Hematopoietic multipotent progenitor cell treated with erythropoietin and hydrocortisone succinate and interleukin-3 and kit ligand, for 17 days (in vitro differentiated cells): ENCODE measurements at places on chromosomes 2 and 18.
A peak's percentile ranks its signal among the peaks of the same experiment; 100 is the strongest.

GRCh38 chr2:101762451-101763171 lies 65.1 kb downstream of the MAP4K4 start:
- DNase-seq, result no peak

GRCh38 chr2:150424406-150424805 lies 63.1 kb downstream of the RND3 start:
- no peak for DNase-seq

DNA sequence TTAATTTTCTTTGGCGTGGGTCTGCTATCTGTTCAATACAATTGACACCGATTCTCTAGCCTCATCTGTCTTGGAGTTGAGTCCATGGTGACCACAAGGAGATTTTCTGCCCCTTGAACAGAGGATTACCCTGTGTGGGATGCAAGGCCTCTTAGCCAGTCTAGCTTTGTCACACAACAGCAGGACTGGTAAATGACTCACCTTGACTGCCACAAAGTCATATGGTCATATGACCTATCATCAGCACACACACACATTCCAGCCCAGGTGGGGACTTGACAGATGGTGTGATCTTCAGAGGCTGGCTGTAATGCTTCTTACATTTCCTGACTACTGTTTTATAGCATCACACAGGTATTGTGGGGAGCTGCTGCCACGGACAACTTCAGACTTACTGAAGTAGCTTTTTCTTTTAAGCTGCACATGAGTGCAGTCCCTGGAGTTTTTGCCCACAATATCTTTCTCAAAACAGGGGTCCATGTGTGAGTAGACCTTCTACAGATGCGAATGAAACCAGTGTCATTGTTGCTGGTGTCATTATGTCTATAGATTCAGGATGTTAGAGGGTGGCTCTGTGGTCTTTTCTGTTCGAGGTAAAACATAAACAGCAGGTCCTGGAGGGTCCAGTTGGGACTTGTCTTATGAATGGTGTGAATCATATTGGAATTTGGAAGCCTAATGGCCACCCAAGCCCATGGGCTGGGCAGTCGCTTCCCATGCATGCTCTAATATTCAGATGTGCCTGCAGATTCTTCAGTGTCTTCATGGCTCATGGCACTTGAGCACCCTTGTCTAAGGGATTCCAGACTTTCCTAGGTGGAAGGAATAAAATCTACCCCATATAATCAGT lies 18.6 kb upstream of the ACOXL start:
- DNase-seq, result no peak

- DNase-seq, result no peak
These were observed 492.3 kb downstream of the XIRP2 start for GRCh38 chr2:167380555-167380954.

DNA sequence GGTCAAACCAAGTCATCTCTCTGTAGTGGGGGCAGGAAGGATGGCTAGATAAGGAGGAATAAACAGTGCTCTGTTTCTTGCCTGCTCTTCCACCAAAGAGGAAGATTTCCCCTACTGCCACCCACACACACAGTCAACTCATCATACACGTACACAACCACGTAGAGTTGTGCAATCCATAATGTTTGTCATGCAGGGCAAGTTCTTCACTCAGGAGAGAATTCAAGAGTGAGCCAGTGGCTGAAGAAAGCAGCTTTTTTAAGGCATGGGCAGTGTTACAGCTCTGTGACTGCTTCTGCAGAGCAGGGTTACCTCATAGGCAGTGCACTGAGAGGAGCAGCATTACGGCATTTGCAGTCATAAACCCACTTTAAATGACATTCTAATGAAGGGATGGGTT lies 283.0 kb downstream of the RND3 start:
- no peak for DNase-seq

GRCh38 chr2:177771191-177771590 lies 301.4 kb downstream of the PDE11A start:
- DNase-seq, result no peak

GRCh38 chr2:240213476-240214421 lies 73.3 kb upstream of the OTOS start:
- no peak for DNase-seq

- no peak for DNase-seq
These were observed 133.5 kb downstream of the GLI2 start for GRCh38 chr2:120869036-120869729.

DNA sequence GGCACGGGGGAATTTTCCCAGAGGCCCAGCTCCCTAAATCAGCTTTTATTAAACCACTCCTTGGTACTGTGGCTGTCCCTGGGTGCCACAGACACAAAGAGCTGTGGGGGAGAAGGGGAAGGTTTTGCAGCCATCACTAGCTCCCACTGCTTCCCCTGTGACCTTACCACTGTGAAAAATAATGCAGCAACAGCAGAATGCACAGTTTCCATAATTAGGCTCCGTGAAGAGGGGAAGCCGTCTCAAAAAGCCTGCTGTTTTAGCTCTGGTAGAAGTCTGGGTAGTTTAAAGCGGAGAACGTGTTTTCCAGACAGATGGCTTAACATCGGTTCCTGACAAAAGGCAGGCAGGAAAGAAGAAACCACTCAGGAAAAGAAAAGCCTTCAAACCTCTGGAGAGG lies 27.5 kb upstream of the CAB39 start:
- DNase-seq, result no peak

GRCh38 chr2:199589306-199589705 lies 131.6 kb upstream of the SATB2 start:
- no peak for DNase-seq

DNA sequence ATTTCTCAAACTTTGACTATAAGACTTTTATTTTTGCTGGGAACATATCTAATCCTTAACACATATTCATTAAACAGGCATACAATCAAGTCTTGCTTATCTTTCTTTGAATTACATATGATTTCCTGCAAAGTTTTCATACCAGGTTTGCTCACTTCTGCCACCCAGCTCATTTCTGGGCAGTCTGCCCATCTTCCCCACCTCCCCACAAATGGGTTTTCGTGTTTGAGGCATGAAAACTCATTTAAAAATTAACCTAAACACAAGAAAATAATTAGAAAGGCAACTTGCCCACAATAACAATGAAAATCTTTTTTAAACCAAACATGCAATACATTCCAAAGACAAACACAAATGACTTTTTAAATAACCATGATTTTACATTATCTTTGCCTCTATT lies 3.4 kb downstream of the CHST9 start:
- no peak for DNase-seq

- no peak for DNase-seq
These were observed 95.9 kb downstream of the ATL2 start for GRCh38 chr2:38281095-38281742.

GRCh38 chr2:26126074-26126473 lies 46.8 kb upstream of the GAREM2 start:
- DNase-seq, result no peak

DNA sequence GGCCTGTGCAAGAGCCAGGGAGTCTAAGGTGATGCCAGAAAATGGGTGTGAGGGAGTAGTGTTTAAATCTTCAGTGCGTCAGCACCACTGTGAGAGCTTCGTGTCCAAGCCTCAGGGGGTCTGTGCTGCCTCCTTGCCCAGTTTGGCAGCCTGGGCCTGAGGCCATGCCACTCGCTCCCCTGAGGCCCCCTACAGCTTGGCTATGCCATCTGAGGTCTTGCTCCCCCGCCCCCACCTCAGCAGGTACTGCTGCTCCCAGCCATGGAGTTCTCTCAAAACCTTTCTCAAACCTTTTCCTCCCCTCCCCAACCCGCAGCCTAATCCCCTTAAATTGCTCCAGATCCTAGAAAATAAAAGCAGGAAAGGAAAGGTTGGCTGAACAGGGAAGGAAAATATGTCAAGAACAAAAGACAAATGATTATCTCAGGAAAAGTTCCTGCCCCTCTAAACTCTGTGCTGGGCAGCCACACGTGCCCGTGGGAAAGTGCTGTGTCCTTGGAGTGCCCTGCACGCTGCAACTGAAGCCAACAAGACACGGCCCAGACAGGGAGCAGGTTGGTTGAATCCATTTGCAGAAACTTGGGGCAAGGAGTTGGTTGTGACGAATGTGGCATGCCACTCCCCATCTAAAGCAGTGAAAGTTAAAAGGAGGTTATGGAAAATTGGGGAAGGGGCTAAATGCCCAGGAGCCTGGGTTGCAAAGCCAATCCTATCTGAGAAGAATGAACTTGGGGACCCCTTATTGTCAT lies 61.2 kb downstream of the ATOH8 start:
- DNase-seq, result no peak

DNA sequence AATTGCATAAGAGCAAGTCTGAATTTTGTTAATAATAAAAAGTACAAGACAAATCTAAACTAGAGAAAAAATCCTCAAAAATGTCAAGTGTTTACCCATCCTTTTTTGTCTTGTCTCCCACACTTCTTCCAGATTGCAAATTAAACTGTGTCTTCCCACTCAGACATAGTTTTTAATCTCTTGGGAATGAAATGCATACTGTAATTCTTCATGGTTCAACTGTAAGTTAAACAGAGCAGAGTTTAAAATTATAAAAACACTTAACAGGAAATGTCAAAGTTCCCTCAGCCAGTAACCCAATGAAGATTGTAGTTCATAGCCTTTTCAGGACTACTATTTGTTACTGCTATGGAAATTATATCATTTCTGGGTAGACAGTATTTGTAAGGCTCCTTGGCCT lies 171.8 kb downstream of the UBE2E3 start:
- DNase-seq, result no peak

DNA sequence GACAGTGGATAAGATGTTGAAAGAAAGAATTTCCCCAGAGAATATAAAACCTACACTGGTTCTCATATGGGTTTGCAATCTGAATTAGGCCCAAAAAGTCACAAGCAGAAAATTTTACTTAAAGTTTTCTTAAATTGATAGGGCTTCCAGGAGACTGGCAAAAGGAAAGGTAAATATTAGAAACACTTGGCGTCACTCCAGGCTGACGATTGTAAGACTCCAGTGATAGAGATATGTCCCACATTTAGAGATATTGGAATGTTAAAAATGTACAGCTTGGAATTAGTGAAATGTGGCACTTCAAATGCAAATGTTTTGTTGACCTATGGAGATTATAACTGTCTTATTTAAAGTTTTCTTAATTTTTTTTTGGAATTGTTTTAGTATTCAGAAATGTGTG lies 14.0 kb downstream of the YIPF4 start:
- DNase-seq, result no peak

- no peak for DNase-seq
These were observed 62.0 kb downstream of the LTBP1 start for GRCh38 chr2:33008716-33009115.

DNA sequence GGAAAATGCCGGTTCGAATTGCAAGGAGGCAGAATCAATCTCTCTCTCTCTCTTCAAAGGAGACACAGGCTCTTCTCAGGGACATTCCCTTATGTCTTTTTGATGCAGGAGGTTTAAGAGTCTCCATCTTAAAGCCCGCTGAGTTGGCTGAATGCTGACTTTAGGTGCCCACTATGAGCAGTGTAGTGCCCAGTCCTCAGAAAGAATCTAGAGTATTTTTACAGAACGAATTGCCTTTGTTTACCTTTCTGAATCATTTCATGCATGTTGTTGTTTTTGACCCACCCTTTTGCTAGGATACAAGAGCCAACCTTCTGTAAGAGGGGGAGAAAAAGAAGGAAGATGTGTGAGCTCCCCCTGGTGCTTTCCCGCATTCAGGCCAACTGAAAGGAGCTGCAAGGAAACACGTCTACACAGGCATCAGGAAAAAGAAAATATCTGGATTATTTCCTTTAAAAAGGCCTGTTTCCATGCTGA lies 193.5 kb upstream of the TCF4 start:
- DNase-seq, result no peak

GRCh38 chr18:45837283-45838070 lies 12.0 kb downstream of the SIGLEC15 start:
- DNase-seq, result no peak

DNA sequence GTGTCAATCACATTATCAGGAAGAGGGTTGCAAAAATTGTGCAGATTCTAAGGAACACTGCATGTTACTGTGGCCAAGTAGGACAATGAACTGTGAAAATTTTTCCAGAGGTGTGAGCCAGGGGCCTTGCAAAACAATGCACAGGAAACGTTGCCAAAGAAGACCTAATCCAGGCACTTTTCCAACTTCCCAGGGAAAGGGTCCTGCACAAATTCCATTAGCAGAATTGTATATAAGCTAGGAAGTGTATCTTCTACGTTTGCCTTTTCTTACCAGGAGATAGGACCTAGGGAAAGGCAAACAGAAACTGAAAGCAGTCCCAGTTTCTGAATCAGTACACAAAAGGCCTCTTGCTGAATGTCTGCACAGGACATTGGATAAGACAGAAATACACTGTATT lies 1888.3 kb upstream of the CELF4 start:
- peak; percentile 4 for DNase-seq

DNA sequence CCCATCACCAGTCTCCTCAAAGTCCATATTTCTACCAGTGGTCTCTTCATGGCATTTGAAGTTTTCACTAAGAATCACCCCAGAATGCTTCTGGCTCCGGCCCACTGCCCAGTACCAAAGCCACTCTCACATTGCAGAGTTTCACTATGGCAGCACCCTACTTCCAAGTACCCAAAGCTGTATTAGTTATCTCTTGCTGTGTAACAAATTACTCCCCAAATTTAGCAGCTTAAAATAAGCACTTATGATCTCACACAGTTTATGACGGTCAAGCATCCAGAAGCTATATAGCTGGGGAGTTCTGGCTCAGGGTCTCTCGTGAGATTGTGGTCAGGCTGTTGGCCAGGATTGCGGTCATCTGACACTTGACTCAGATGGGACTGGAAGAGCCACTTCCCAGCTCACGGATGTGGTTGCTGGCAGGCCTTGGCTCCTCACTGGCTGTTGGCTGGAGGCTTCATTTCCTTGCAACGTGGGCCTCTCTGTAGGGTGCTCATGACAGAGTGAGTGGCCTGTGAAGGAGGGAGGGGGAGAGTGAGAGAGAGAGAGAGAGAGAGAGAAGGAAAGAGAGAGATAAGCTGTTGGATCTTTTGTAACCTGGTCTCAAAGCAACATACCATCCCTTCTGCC lies 189.5 kb downstream of the CTIF start:
- no peak for DNase-seq

DNA sequence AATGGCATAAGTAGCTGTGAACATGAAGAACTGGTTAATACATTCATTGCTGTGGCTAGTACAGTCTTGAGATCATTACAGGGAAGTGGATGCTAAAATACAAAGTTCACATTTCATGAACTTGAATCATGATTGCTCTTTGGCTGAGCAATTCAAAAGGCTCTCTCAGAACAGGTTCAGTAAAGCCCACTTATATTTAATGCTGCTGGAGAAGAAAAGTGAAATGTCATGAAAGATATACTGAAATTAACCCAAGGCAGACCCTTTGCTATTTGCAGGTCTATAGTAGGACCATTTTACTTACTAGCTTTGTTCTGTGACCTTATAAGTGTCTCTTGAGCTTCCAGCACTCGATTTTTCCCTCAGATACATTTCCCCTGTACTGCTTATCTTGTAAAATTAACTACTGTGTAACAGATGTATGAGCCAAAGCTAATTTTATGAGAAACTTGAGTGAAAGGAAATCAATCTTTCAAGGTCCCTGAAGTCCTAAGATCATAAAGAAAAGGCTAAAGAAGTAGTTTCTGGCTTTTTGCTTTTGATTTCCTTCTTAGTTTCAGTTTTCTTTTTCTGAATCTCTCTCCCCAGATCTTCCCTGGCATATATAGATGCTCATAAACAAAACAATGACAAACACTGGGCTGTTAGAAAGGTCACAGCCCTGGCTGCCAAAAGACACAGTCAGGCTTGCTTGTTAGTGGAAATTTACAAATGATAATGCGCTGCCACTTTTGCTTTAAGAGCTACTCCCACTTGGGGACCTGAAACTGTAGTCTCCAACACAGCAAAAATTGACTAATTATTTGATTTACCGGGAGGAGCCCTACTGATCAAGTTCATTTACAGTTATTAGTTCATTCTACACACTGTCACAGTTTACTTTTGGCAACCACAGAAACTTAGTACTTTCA lies 132.7 kb upstream of the XPO1 start:
- DNase-seq, result no peak
